CD8-positive, alpha-beta memory T cell (primary cell): ENCODE measurements at places on chromosomes 6 and 20. TPM values are rescaled to one million over a fixed set of nuclear protein-coding genes. Genes with fewer than 3 reads are reported as not detected.

Gene WASF1
- polyA plus RNA-seq: 0.36 TPM

Gene PPIL6
- polyA plus RNA-seq: 0.46 TPM

DNA sequence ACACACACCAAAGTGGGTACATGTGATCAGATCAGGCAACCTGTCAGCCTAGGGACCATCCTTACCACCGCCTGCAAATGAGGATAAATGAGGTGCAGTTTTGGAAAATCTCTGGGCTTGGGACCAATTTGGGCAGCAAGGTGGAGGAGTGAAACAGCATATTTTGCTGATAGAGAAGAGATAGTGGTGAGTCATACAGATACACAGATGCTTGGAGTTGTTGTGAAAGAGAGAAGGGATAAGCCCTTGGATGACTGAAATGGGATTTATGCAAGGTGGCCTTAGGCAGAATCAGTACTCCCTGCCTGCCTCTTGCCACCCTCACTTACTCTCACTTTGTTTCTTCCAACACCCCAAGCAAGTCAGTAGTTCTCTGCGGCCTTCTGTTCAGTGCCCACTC is 34.7 kb downstream of the BMP2 start:
- no peaks in the 10 kb centered on the region for H3K36me3 ChIP-seq
- H3K4me1 ChIP-seq: no peaks in the 10 kb centered on the region
- H3K27ac ChIP-seq: no peak overlapping the region
- no peaks in the 10 kb centered on the region for H3K27me3 ChIP-seq
- no peak for DNase-seq

Gene PLN
- polyA plus RNA-seq: 0.49 TPM

- H3K4me1 ChIP-seq: no peaks in the 10 kb centered on the region
- DNase-seq: no peak
- no peaks in the 10 kb centered on the region for H3K27me3 ChIP-seq
These were observed 81.8 kb downstream of the PLCB4 start for GRCh38 chr20:9150679-9151078.

Gene AFDN
- polyA plus RNA-seq: 3.5 TPM

DNA sequence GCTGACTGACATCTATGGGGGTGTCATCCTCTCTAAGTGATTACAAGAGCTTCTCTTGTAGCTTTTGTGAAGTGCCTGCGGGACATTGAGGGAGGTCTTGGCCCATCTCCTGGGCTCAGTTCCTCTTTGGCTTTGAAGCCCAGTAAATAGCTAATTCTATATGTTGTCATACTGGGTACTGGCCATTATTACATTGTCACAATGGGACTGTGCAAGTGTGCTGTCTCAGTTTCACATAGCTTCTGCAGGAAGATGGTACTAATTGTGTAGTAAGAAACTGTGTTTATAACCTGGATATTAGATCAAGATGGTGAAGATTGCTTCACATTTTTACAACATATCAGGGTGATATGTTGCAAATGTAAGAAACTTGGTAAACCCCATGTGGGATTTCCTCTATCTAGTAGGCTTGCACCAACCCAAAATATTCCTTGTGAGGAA is 19.9 kb downstream of the SPINT3 start:
- H3K4me1 ChIP-seq: no peaks in the 10 kb centered on the region
- no peak for DNase-seq
- H3K36me3 ChIP-seq: no peaks in the 10 kb centered on the region
- H3K27me3 ChIP-seq: no peaks in the 10 kb centered on the region

- H3K27me3 ChIP-seq: no peaks in the 10 kb centered on the region
- H3K27ac ChIP-seq: no peak overlapping the region
- H3K4me1 ChIP-seq: peaks cover 8% of the 10 kb centered on the region
- H3K36me3 ChIP-seq: no peaks in the 10 kb centered on the region
These were observed 9.5 kb upstream of the PAQR8 start for GRCh38 chr6:52352239-52353018.

DNA sequence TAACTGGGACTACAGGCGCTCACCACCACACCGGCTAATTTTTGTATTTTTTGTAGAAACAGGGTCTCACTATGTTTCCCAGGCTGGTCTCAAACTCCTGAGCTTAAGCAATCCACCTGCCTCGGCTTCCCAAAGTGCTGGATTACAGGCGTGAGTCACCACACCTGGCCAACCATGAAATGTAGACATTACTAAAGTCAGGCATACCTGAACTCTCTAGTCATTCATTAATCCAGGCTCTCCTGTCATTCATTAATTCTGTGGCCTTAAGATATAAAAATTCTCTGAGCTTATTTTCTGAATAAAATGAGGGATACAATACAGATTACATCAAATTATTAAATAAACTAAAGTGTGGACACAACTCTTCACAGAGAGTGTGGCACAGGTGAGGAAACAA is 159.7 kb downstream of the GMDS start:
- no peaks in the 10 kb centered on the region for H3K4me1 ChIP-seq
- no peak for DNase-seq
- no peak overlapping the region for H3K27ac ChIP-seq
- no peaks in the 10 kb centered on the region for H3K27me3 ChIP-seq
- no peak overlapping the region for H3K4me3 ChIP-seq

GRCh38 chr6:157099912-157100593 is 223.3 kb downstream of the TMEM242 start:
- peak overlapping the region; percentile 36 for H3K27ac ChIP-seq
- DNase-seq: peak; percentile 16
- no peaks in the 10 kb centered on the region for H3K36me3 ChIP-seq
- peak overlapping the region; percentile 15 for H3K4me3 ChIP-seq
- H3K27me3 ChIP-seq: no peaks in the 10 kb centered on the region

GRCh38 chr20:22819784-22820183 is 215.3 kb upstream of the SSTR4 start:
- DNase-seq: no peak
- H3K36me3 ChIP-seq: no peaks in the 10 kb centered on the region
- no peaks in the 10 kb centered on the region for H3K4me1 ChIP-seq
- no peak overlapping the region for H3K27ac ChIP-seq
- H3K27me3 ChIP-seq: no peaks in the 10 kb centered on the region

GRCh38 chr6:43840490-43841218 is 70.6 kb downstream of the VEGFA start:
- H3K27me3 ChIP-seq: no peaks in the 10 kb centered on the region
- no peak overlapping the region for H3K4me3 ChIP-seq
- DNase-seq: no peak
- no peaks in the 10 kb centered on the region for H3K36me3 ChIP-seq
- H3K27ac ChIP-seq: no peak overlapping the region

DNA sequence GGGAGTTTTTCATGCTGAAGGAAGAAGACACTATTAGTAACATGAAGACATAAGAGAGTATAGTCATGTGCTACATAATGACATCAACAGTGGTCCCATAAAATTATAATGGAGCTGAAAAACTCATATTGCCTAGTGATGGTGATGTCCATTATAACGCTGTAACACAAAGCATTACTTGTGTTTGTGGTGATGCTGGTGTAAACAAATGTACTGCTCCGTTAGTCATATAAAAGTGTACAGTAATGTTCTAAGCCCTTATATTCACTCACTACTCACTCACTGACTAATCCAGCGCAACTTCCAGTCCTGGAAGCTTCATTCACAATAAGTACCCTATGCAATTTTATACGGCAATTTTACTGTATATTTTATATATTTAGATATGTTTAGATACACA is 26.8 kb upstream of the ASF1A start:
- DNase-seq: no peak
- no peak overlapping the region for H3K4me3 ChIP-seq

DNA sequence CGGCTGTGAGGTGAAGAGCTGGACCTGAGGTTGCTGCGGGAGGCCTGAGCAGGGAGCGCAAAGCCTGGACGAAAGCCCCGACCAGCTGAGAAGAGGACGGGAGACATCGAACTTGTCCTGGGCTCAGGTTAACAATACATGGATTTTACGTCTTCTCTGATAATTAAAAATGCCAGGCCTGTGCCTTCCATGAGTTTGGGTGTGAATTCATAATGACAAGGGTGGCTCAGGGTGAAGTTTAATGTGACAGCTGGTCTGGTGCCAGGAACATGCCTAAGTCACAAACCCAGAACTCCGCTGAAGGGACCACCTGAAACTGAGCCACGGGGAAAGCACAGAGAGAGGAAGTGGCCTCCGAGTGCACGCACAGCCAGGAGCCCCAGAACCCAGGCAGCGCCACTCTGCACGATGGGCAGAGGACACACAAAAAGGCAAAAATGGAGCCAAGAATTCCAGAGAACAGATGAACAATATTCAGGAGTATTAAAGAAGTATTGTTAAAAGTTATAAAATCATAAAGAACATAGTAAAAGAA is 150.1 kb upstream of the RPS6KA2 start:
- no peak overlapping the region for H3K4me3 ChIP-seq
- H3K27ac ChIP-seq: no peak overlapping the region
- H3K36me3 ChIP-seq: no peaks in the 10 kb centered on the region
- H3K4me1 ChIP-seq: peaks cover 4% of the 10 kb centered on the region

Gene PBOV1
- not detected for polyA plus RNA-seq

- H3K36me3 ChIP-seq: no peaks in the 10 kb centered on the region
- no peak for DNase-seq
- H3K27me3 ChIP-seq: no peaks in the 10 kb centered on the region
- peaks cover 80% of the 10 kb centered on the region for H3K4me1 ChIP-seq
- H3K4me3 ChIP-seq: no peak overlapping the region
These were observed 56.2 kb downstream of the GFOD1 start for GRCh38 chr6:13431059-13431656.

- no peak overlapping the region for H3K27ac ChIP-seq
- peaks cover 19% of the 10 kb centered on the region for H3K4me1 ChIP-seq
- H3K36me3 ChIP-seq: peaks cover 13% of the 10 kb centered on the region
- DNase-seq: no peak
- H3K27me3 ChIP-seq: no peaks in the 10 kb centered on the region
These were observed 52.4 kb downstream of the SYNJ2 start for GRCh38 chr6:158033751-158034702.

GRCh38 chr6:21478883-21479539 is 114.5 kb upstream of the SOX4 start:
- no peaks in the 10 kb centered on the region for H3K4me1 ChIP-seq
- H3K4me3 ChIP-seq: no peak overlapping the region
- no peak for DNase-seq
- no peaks in the 10 kb centered on the region for H3K36me3 ChIP-seq
- no peaks in the 10 kb centered on the region for H3K27me3 ChIP-seq
- no peak overlapping the region for H3K27ac ChIP-seq

GRCh38 chr20:9942736-9943135 is 92.1 kb upstream of the ANKEF1 start:
- H3K27ac ChIP-seq: no peak overlapping the region
- DNase-seq: no peak
- H3K4me1 ChIP-seq: no peaks in the 10 kb centered on the region
- no peaks in the 10 kb centered on the region for H3K27me3 ChIP-seq
- no peaks in the 10 kb centered on the region for H3K36me3 ChIP-seq

- H3K4me1 ChIP-seq: peaks cover 5% of the 10 kb centered on the region
- DNase-seq: no peak
- no peak overlapping the region for H3K4me3 ChIP-seq
These were observed 86.7 kb downstream of the SLX4IP start for GRCh38 chr20:10521836-10522235.

DNA sequence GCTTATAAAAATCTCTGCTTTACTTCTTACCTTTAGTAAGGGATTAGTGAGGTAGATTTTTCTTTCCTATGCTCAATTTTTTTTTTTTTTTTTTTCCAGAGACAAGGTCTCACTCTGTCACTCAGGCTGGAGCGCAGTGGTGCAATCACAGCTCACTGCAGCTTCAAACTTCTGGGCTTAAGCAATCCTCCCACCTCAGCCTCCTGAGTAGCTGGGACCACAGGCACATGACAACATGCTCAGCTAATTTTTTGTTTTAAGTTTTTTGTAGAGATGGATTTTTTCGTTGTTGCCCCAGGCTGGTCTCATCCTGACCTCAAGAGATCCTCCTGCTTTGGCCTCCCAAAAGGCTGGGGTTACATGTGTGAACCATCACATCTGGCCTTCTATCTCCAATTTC is 58.9 kb upstream of the RREB1 start:
- no peak overlapping the region for H3K27ac ChIP-seq

Gene TBXT
- polyA plus RNA-seq: not detected
